Stimulated activated CD8-positive, alpha-beta memory T cell treated with anti-CD3 and anti-CD28 coated beads, Interleukin-15, amount 100 ng/mL, for 24 hours (primary cell): ENCODE measurements at places on chromosomes 16 and 17.

DNA sequence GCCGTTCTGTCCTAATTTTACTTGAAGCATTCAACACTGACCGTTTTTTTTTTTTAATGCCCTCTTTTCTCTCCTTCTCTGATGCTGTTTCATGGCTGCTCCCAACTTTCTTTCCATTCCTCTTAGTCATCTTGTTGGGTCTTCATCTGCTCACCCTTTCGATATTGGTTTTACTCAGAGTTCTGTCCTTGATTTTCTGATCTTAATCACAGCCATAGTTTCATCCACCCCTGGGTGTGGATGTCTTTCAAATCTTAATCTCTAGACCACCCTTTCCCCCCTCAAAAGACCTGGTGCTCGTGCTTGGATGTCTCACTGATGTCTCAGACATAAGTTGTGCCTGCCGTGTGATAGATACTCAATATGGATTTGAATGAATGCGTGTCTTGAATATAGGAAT is 22.4 kb downstream of the NDEL1 start:
- DNase-seq, result no peak

DNA sequence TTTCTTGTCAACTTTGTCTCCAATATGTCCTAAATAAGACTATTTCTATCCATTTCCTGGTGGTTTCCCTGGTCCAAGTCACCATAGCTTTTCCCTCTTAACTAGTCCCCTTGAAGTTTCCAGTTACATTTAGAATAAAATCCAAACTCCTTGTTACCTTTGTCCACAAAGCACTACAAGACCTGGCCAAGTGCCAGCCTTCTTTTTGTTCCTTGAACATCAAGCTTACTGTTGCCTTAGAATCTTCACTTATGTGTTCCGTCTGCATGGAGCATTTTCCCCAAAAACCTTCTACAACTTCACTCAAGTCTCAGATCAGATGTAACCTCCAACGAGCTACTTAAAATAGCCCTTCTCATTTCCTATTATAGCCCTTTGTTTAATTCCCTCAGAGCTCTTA is 101.4 kb downstream of the ITFG1 start:
- DNase-seq, result no peak

GRCh38 chr16:74073456-74073855 is 223.2 kb upstream of the PSMD7 start:
- no peak for DNase-seq

DNA sequence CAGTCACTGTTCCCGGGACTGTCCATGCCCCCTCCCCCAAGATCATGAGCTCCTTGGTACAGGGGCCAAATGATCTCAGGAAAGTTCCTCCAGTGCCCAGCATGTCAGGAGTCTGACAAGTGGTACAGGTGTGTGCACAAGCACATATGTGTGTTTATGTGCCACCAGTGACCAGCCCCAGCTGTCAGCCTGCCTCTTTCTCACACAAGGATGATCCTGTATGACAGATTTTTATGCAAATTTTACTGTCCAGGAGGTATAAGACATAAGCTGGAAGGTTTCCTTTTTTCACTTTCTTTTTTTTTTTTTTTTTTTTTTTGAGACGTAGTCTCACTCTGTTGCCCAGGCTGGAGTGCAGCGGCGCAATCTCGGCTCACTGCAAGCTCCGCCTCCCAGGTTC is 31.4 kb upstream of the GFOD2 start:
- DNase-seq, result no peak

DNA sequence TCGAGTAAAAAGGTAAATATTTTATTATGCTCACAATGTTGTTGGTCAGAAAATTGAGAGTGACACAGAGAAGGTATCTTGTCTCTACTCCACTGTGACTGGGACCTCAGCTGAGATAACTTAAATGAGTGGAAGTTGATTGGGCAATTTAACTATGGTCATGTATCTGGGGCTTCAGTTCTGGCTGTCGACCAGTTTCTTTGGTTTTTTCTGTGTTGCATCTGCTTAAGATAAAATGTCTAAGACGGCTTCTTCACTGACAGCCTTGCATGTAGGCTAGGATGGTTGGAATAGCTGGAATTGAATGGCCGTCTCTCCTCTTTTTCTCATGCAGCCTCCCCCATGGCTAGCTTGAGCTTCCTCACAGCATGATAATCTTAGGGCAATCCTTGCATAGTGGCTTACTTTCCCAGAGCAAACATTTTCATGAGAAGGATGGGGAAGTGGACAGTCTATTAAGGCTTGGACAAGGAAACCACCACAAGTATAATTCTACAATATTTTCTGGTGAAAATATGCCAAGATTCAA is 433.7 kb downstream of the KIF2B start:
- DNase-seq, result no peak
